ENCODE measurements at places on chromosomes 6 and 20. TPM values are rescaled to one million over a fixed set of nuclear protein-coding genes. Genes with fewer than 3 reads are reported as not detected.

The PARD6B gene
- 0.82 TPM for total RNA-seq

The CCN6 gene
- total RNA-seq, result not detected

The SLC35B3 gene
- 11.8 TPM for total RNA-seq

The TSPO2 gene
- not detected for total RNA-seq

The SLC22A2 gene
- total RNA-seq, result not detected

The SLA2 gene
- not detected for total RNA-seq

The PPP1R3G gene
- total RNA-seq, result 0.16 TPM

The LZTS3 gene
- 3.4 TPM for total RNA-seq

The ENPP5 gene
- total RNA-seq, result not detected

The PDYN gene
- not detected for total RNA-seq

The DEFB132 gene
- total RNA-seq, result not detected

The SLC32A1 gene
- not detected for total RNA-seq

The SESN1 gene
- 39.6 TPM for total RNA-seq

The C6orf163 gene
- 1.3 TPM for total RNA-seq

The IYD gene
- not detected for total RNA-seq

The NKX2-2 gene
- not detected for total RNA-seq

The VSTM2L gene
- under 0.01 TPM for total RNA-seq

The NKX2-4 gene
- total RNA-seq, result not detected

The C6orf89 gene
- 32.7 TPM for total RNA-seq

The TRIM15 gene
- not detected for total RNA-seq

The NPEPL1 gene
- total RNA-seq, result 20.8 TPM

The ANKEF1 gene
- total RNA-seq, result 2.3 TPM

The SLC35D3 gene
- total RNA-seq, result not detected

The NEURL2 gene
- total RNA-seq, result 2.6 TPM

The BPIFB1 gene
- not detected for total RNA-seq

The MATN4 gene
- total RNA-seq, result 0.06 TPM

The OPRL1 gene
- 5.0 TPM for total RNA-seq

The TP53TG5 gene
- not detected for total RNA-seq

The ID1 gene
- 282 TPM for total RNA-seq

The PRL gene
- not detected for total RNA-seq

The RBPJL gene
- not detected for total RNA-seq

The HLA-DQA1 gene
- total RNA-seq, result not detected

The CLPSL1 gene
- total RNA-seq, result not detected

The BEND3 gene
- total RNA-seq, result 3.0 TPM

The KCNK5 gene
- not detected for total RNA-seq

The SEMG2 gene
- total RNA-seq, result not detected

The CCN5 gene
- not detected for total RNA-seq

The ACTL10 gene
- 1.6 TPM for total RNA-seq
